ENCODE measurements at places on chromosomes 13 and 19.

GRCh38 chr19:1942078-1942933, 1.3 kb downstream of the CSNK1G2 start:
- DNase-seq: peak; percentile 75

GRCh38 chr13:97124915-97125809, 97.0 kb upstream of the MBNL2 start:
- DNase-seq: no peak

GRCh38 chr19:7670150-7670783, 1.4 kb downstream of the RETN start:
- DNase-seq: peak; percentile 56

GRCh38 chr19:1156305-1156801, 17.7 kb downstream of the SBNO2 start:
- no peak for DNase-seq

DNA sequence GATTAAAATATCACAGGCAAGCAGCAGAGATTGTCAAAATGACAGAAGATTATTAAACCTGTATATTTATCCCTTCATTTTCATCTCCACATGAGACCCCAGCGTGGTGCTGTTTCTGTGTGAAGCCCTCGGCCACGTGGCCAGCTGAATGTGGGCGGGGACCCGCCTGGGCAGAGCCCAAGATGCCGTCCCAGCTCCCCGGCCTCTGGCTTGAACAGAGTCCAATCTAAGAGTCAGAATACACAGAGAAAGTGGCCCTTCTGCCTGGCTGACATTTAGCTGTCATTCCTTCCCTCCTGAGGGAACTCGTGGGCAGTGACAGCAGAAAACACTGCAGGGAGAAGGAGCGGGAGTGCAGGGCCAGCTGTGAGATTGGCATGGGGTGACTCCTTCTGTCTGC, 34.9 kb upstream of the UQCRFS1 start:
- DNase-seq: peak; percentile 41

GRCh38 chr19:15964231-15964630, 15.4 kb downstream of the OR10H4 start:
- DNase-seq: no peak

GRCh38 chr19:47483800-47484690, at the start of gene KPTN:
KPTN (minus strand) TSS chr19:47484219; CDS start chr19:47484160, 59 bp downstream.
- DNase-seq: peak; percentile 95

- peak; percentile 8 for DNase-seq
Observed at GRCh38 chr19:51784922-51785690, 9.9 kb upstream of the FPR3 start.

GRCh38 chr19:39413911-39414608, 1.6 kb downstream of the PLEKHG2 start:
- no peak for DNase-seq

Data from tongue (tissue), 3 donors.